ENCODE measurements at places on chromosomes 6 and 20. TPM values are rescaled to one million over a fixed set of nuclear protein-coding genes. Genes with fewer than 3 reads are reported as not detected.

Gene MICAL1
- total RNA-seq: 21.1 TPM

Gene SIM1
- 7.0 TPM for total RNA-seq

Gene MANEA
- 8.2 TPM for total RNA-seq

Gene C4A
- total RNA-seq: 3.6 TPM

Gene CGA
- not detected for total RNA-seq

Gene TXLNB
- 0.81 TPM for total RNA-seq

Gene IYD
- total RNA-seq: 0.25 TPM

Gene SLC52A3
- 0.25 TPM for total RNA-seq

Gene C2
- 3.8 TPM for total RNA-seq

Gene TPD52L1
- total RNA-seq: 311 TPM

Gene FAM83C
- not detected for total RNA-seq

Gene CRIP3
- total RNA-seq: 9.0 TPM

Gene MDFI
- 20.8 TPM for total RNA-seq

Gene FRK
- 3.1 TPM for total RNA-seq

Gene PNPLA1
- total RNA-seq: 0.93 TPM

Gene HLA-DOA
- total RNA-seq: 0.92 TPM

Gene MACROD2
- 10.0 TPM for total RNA-seq

Gene MYT1
- total RNA-seq: 23.1 TPM

Gene CALHM4
- not detected for total RNA-seq

Gene SLC35D3
- 0.67 TPM for total RNA-seq

Gene DYNLRB1
- 188 TPM for total RNA-seq

Gene LHFPL5
- not detected for total RNA-seq

Gene SCRT2
- total RNA-seq: 7.0 TPM

Gene LKAAEAR1
- total RNA-seq: not detected

Gene THBS2
- 19.0 TPM for total RNA-seq

Gene SLC2A4RG
- 48.1 TPM for total RNA-seq

Measured in motor neuron (in vitro differentiated cells).